ENCODE measurements at places on chromosomes 1 and 21. TPM values are rescaled to one million over a fixed set of nuclear protein-coding genes. Genes with fewer than 3 reads are reported as not detected.

Gene SHE
- 0.03 TPM for total RNA-seq

Gene CLCA4
- total RNA-seq = 0.08 TPM

Gene KCNH1
- not detected for total RNA-seq

Gene KIF14
- total RNA-seq = 17.8 TPM

Gene PALMD
- total RNA-seq = 0.05 TPM

Gene ORC1
- 14.3 TPM for total RNA-seq

Gene NBPF10
- 2.8 TPM for total RNA-seq

Gene KCNE2
- not detected for total RNA-seq

Gene S100A7
- not detected for total RNA-seq

DNA sequence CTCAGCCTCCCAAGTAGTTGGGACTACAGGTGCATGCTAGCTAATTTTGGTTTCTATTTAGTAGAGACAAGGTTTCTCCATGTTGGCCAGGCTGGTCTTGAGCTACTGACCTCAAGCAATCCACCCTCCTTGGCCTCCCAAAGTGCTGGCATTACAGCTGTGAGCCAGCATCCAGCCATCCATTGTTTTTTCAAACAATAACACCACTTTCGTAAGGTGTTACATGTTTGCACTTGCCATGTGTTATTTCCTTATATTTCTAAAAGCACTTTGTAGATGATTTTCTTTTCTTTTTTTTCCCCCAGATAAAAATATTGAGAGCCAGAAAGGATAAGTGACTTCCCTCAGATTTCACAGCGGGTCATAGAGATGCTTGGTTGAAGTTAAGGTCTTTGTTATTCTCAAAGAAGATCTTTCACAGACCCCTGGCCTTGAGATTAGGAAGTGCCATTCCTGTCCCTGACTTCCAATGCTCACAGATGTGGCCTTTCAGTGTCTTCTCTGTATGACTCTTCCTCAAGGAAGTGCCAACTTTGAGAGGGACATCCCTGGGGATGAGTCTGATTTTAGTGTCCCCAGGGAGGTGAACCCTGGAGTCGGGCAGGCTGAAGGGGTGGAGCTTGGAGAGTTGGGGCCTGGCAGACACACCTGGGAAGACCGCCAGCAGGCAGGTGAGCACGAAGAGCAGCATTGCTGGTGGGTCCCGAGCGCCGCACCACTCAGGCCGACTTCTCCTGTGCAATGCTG lies 6.3 kb downstream of the PIGR start:
- no peaks in the 10 kb centered on the region for H3K4me1 ChIP-seq
- no peak overlapping the region for H3K27ac ChIP-seq
- no peak overlapping the region for H3K4me3 ChIP-seq

DNA sequence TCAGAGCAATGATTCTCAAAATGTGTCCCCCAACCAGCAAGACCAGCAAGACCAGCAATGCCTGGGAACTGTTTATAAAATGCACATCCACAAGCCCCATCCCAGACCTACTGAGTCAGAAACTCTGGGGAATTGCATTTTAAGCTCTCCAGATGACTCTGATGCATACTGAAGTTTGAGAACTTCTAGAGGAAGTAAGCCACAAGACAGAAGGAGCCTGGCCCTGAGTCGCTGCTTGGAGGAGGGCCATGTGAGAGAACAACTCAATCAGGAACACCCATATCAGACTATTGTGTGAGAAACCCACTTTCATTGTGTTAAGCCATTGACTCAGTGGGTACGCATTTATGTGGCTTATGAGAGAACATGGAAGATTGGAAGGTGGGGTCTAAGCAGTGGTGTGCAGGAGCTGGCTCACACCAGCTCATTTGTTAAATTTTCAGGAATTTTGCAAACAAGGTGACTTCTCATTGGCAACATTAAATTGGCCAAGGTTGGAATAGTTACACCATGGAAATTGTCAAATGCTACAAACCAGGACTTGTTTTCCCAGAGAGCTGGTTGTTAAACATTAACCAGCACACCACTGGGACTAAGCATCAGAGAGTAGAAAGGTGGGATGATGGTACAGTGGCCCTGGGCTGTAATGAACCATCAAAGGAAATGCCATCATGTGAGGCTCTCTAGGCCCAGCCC lies 38.9 kb downstream of the ATP1A1 start:
- no peak for DNase-seq
- H3K4me1 ChIP-seq = no peaks in the 10 kb centered on the region
- no peaks in the 10 kb centered on the region for H3K36me3 ChIP-seq
- no peak overlapping the region for H3K27ac ChIP-seq

GRCh38 chr1:184629266-184629665 lies 125.4 kb downstream of the EDEM3 start:
- no peak overlapping the region for H3K4me3 ChIP-seq
- H3K36me3 ChIP-seq = no peaks in the 10 kb centered on the region
- no peaks in the 10 kb centered on the region for H3K4me1 ChIP-seq
- no peak overlapping the region for H3K27ac ChIP-seq
- H3K27me3 ChIP-seq = no peaks in the 10 kb centered on the region
- no peak for DNase-seq

DNA sequence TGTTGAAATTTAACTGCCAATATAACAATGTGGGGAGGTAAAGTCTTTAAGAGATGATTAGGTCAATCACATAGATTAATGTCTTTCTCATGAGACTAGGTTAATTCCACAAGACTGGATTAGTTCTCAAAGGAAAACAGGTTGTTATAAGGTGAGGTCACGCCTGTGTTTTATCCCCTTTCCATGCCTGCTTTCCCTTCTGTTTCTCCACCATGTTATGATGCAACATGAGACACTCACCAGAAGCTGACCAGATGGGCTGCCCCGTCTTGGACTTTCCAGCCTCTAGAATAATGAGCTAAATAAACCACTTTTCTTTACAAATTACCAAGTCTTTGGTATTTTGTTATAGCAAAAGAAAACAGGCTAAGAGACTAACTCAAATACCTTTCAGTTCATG lies 70.8 kb downstream of the DDAH1 start:
- no peak for DNase-seq
- H3K4me1 ChIP-seq = peaks cover 21% of the 10 kb centered on the region
- H3K4me3 ChIP-seq = no peak overlapping the region
- no peaks in the 10 kb centered on the region for H3K36me3 ChIP-seq
- peak overlapping the region; percentile 25 for H3K27ac ChIP-seq
- no peaks in the 10 kb centered on the region for H3K27me3 ChIP-seq

- H3K27me3 ChIP-seq = no peaks in the 10 kb centered on the region
- H3K4me1 ChIP-seq = no peaks in the 10 kb centered on the region
- DNase-seq = no peak
Measured at GRCh38 chr21:18869104-18869503, 465.5 kb upstream of the TMPRSS15 start.

- H3K4me1 ChIP-seq = no peaks in the 10 kb centered on the region
- DNase-seq = peak; percentile 50
- H3K4me3 ChIP-seq = no peak overlapping the region
- H3K36me3 ChIP-seq = no peaks in the 10 kb centered on the region
Measured at GRCh38 chr1:14915356-14916054, 238.0 kb upstream of the TMEM51 start.

DNA sequence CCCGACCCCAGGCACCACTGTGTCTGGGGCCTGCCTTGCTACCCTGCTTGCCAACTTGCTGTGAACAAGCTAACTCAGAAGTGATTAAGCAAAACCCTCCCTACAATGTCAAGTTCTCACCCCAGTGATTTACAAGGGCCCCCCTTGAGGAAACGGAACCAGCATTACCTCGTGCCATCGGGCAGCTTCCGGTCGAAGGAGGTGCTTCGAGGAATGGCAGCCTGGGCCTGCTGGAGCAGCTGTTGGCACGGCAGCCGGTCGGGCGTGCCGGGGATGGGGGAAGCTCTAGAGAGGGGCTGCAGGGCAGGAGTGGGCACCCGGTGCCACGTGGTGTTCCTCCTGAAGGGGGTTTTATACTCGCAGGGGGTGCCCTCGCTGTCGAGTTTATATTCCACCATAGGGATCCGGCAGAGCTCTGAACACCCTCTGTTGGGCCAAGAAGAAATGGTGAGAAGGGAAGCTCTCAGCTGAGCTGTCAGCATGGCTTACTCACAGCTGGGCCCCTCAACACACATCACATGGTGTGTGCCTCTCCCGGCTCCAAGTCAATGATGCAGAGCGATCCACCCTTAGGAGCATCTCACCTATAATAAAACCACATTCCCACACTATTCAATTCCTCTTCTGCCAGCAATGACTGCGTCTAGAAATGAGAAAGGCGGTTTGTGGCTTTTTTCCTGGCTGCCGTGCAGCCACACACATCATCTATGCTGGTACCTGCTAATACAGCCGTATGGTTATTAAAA lies 184.4 kb downstream of the SIPA1L2 start:
- no peaks in the 10 kb centered on the region for H3K36me3 ChIP-seq
- H3K4me1 ChIP-seq = no peaks in the 10 kb centered on the region

DNA sequence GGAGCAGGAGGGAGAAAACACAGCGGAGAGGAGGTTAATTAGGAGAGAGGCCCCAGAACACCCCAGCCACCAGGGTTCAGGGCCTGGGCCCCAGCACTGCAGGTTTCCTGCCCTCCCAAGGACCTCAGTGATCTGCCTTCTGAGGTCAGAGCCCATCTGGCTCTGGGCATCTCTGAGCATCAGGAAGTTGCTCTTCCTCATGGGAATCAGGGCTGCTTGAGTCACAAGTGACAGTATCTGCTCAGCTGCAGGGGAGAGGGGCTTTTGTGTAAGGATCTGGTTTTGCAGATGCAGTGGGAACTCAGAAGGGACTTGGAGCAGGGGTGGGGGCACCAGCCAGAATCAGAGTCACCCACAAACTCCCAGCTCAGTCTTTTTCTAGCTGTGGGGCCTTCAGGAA lies 472.1 kb downstream of the PTPRU start:
- H3K4me1 ChIP-seq = peaks cover 22% of the 10 kb centered on the region
- H3K27ac ChIP-seq = peak overlapping the region; percentile 77
- H3K27me3 ChIP-seq = no peaks in the 10 kb centered on the region
- no peaks in the 10 kb centered on the region for H3K36me3 ChIP-seq
- no peak overlapping the region for H3K4me3 ChIP-seq
- DNase-seq = no peak

GRCh38 chr1:182699393-182700350 lies 15.3 kb upstream of the RGS8 start:
- no peak overlapping the region for H3K27ac ChIP-seq
- no peaks in the 10 kb centered on the region for H3K4me1 ChIP-seq
- H3K36me3 ChIP-seq = no peaks in the 10 kb centered on the region
- H3K27me3 ChIP-seq = peaks cover 3% of the 10 kb centered on the region
- no peak for DNase-seq

GRCh38 chr1:32763221-32763620 lies 53.9 kb downstream of the YARS1 start:
- no peak overlapping the region for H3K4me3 ChIP-seq
- peak overlapping the region; percentile 69 for H3K27ac ChIP-seq
- H3K36me3 ChIP-seq = no peaks in the 10 kb centered on the region
- no peak for DNase-seq
- H3K27me3 ChIP-seq = no peaks in the 10 kb centered on the region

DNA sequence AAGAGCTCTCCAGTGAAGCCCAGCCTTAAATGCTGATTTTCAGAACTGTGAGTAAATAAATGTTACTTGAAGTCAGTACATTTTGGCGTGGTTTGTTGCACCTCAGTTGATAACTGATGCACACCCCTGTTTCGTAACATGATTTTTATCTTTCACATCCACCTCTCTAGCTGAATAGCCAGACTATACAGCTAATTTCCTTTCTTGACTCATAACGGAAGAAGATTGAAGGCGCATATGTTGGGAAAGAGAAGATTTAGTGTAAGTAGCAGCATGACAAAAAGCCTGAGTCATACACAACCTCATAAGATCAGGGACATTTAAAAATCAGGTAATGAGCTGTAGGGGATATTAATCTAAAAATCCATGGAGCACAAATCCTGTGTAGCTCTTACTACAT lies 716.2 kb upstream of the ZP4 start:
- no peak overlapping the region for H3K4me3 ChIP-seq
- DNase-seq = peak; percentile 13
- no peaks in the 10 kb centered on the region for H3K36me3 ChIP-seq
- no peaks in the 10 kb centered on the region for H3K27me3 ChIP-seq

- H3K4me1 ChIP-seq = no peaks in the 10 kb centered on the region
- H3K4me3 ChIP-seq = no peak overlapping the region
- no peak overlapping the region for H3K27ac ChIP-seq
- H3K27me3 ChIP-seq = no peaks in the 10 kb centered on the region
Measured at GRCh38 chr1:243924188-243924587, 74.1 kb upstream of the AKT3 start.

DNA sequence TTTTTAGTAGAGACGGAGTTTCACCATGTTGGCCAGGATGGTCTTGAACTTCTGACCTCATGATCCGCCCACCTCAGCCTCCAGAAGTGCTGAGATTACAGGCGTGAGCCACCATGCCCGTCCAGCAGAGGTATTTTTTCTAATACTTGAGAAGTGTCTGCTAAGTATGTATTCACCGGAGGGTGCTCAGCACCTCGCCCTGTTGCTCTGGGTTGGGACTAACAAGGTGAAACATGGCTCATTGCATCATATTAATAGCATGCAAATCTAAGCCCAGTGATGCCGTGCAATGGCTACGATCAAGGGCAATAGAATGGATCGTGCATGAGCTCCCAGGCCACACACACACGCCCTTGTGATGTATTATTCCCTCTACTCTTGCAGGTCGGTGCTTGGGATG lies 68.7 kb downstream of the PDE9A start:
- H3K36me3 ChIP-seq = no peaks in the 10 kb centered on the region
- no peaks in the 10 kb centered on the region for H3K27me3 ChIP-seq
- H3K4me3 ChIP-seq = no peak overlapping the region
- H3K27ac ChIP-seq = no peak overlapping the region

GRCh38 chr1:175168782-175169181 lies 23.8 kb downstream of the KIAA0040 start:
- H3K36me3 ChIP-seq = no peaks in the 10 kb centered on the region
- H3K27ac ChIP-seq = no peak overlapping the region
- no peaks in the 10 kb centered on the region for H3K4me1 ChIP-seq
- no peak for DNase-seq

- H3K4me3 ChIP-seq = no peak overlapping the region
- H3K4me1 ChIP-seq = no peaks in the 10 kb centered on the region
- no peaks in the 10 kb centered on the region for H3K36me3 ChIP-seq
- no peak overlapping the region for H3K27ac ChIP-seq
- DNase-seq = no peak
Measured at GRCh38 chr1:151710187-151710840, 6.3 kb downstream of the CELF3 start.

GRCh38 chr1:2981388-2981787 lies 39.9 kb upstream of the ACTRT2 start:
- H3K4me1 ChIP-seq = no peaks in the 10 kb centered on the region
- H3K36me3 ChIP-seq = no peaks in the 10 kb centered on the region
- H3K4me3 ChIP-seq = no peak overlapping the region
- no peak overlapping the region for H3K27ac ChIP-seq

GRCh38 chr1:212591922-212592321 lies 16.6 kb upstream of the ATF3 start:
- H3K4me1 ChIP-seq = peaks cover 12% of the 10 kb centered on the region
- no peak for DNase-seq
- H3K36me3 ChIP-seq = no peaks in the 10 kb centered on the region
- H3K4me3 ChIP-seq = no peak overlapping the region

Measured in Panc1 (cell line).